ENCODE measurements at places on chromosomes 1 and 21.

DNA sequence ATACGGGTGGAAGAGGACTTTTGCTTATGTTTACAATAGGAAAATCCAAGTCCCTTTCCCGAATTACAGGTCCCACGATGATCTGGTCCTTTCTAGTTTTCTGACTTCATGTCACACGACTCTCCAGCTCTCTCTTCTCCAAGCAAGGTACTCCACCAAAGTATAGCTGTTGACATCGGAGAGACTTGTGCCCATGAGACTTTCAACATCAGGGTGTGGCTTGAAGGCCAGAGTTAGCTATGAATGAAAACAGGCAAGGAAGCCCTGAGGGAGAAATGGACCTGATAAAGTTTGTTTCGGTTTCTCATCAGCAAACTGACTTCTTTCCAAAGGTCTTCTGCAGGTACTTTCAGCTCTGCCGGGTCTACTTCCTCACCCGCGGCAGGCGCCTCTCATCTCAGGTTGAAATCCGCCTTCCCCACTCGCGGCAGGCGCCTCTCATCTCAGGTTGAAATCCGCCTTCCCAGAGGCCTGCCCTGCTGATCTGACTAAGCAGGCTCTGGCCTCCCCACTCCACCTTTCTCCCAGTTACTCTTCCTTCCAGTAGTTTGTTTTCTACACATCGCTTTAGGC lies 2.1 kb upstream of the PER3 start:
- no peak for DNase-seq

DNA sequence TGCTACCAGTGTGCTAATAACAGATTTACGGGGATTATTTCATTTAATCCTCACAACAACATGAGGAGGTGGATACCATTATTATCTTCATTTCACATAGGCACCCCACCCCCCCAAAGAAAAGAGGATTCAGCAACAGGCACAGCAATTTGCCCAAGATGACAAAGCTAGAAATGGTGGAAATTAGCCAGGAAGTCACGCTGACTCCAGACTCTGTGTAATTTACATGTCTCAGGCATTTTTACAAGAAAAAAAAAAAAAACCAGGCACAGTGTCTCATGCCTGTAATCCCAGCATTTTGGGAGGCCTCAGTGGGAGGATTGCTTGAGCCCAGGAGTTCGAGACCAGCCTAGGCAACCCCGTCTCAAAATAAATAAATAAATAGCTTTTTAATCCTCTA lies 37.5 kb upstream of the PRDM2 start:
- no peak for DNase-seq

GRCh38 chr1:107724648-107725047 lies 240.3 kb downstream of the VAV3 start:
- no peak for DNase-seq

DNA sequence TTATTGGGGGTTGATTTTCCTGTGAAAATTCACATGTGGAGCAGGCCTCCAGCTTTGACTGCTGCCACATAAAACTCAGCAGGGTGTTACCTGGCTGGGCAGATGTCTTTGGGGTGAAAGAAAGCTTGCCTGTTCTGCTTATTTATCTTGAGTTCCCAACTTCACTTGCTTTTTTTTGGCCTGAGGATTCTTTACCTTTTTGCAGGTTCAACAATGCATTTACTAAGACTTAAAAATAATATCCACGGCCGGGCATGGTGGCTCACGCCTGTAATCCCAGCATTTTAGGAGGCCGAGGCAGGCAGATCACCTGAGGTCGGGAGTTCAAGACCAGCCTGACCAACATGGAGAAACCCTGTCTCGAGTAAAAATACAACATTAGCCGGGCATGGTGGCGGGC lies 509.1 kb downstream of the KIF26B start:
- no peak for DNase-seq

- DNase-seq, result no peak
These were observed 94.8 kb downstream of the PEX14 start for GRCh38 chr1:10569531-10569930.

GRCh38 chr1:9890224-9890731 lies 19.8 kb downstream of the CTNNBIP1 start:
- DNase-seq, result no peak

DNA sequence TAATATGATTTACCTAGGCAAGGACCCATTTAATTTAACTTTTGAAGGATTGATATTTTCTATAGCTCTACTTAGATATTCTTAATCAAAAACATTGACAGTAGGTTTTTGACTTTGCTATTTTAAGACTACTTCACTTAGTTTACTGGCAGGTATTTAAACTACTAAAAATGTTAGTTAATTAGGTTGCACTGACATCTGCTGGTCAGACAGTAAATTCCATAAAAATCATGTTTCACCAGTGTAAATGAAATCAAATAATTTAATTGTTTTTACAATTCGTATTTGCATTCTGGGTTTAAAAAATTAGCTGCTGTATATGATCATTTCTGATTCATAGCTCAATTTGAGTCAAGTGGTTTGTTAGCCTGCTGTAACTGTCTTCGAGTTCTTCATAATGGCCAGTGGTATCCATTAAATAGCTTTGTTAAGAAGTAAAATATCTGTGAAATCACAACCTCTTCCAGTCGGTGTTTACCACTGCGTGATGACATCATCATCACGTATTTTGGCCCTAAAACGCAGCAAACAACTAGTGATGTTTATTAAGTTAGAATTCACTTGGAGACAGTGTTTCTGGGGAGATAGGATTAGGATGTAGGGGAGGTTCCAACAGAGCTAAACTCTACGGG lies 26.2 kb downstream of the EXTL2 start:
- no peak for DNase-seq

GRCh38 chr21:32001390-32001789 lies 128.6 kb downstream of the HUNK start:
- no peak for DNase-seq

- no peak for DNase-seq
These were observed 8.6 kb downstream of the AVPR1B start for GRCh38 chr1:206108635-206109034.

DNA sequence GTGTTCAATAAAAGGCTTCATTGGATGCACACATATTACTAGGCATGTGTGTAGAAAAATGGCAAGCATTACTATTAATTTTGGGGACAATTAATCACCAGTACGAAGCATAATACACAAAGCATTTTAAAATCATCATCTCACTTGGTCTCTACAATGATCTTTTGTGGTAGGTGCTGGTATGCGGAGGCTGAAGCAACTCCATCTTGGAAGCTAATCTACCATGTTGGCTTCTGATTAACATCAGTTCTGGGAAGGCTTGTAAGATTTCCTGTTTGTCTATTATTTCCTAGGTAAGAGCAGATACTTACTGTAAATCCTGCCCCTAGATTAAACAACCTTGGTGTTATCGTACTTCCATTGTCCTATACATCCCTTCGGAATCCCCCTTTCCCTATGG lies 121.7 kb upstream of the RUNX1 start:
- DNase-seq, result no peak

DNA sequence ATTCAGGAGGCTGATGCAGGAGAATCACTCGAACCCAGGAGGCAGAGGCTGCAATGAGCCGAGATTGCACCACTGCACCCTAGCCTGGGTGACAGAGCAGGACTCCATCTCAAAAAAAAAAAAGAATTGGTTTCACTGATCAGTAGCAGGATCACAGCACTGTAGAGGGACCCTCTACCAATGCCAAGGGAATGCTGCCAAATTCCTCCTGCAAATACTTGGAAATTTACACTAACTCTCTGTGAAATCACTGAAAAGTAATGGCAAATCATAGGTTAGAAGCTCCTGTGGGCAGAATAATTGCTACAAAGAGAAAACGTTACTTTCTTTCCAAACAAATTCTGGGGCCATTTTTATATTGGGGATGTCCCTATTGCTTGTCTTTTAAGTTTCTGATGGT lies 6.7 kb upstream of the GPR25 start:
- no peak for DNase-seq

DNA sequence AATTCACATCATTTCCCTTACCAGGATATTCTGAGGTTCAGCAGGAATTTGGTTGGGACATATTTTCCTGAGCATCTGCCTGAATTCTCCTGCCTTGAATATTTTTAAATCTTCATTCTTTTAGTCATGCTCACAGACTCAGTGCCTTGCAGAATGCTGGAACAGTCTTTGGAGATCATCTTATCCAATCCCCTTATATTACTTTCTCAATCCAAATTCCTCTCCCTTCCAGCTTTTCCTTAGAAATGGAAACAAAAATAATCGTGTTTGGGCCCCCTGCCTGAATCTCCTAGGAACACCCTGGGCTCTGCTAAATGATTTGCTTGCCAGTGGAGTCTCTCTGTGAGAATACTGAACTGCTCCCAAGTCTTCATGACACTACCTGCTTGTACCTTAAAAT lies 38.4 kb downstream of the LHX8 start:
- DNase-seq, result no peak

- no peak for DNase-seq
These were observed 68.9 kb downstream of the LRIG2 start for GRCh38 chr1:113141650-113142473.

DNA sequence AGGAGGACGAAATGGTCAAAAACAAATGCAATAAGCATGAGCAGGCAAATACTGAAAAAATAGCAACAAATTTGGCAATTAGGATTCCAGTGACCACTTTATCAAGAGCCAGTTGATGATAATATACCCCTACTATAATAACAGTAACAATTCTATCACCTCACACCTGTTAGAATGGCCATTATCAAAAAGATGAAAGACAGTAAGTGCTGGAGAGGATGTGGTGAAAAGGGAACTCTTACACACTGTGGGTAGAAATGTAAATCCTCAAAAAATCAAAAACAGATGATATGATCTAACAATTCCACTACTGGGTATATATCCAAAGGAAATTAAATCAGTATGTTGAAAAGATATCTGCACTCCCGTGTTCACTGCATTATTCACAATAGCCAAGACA lies 114.3 kb upstream of the GFI1 start:
- no peak for DNase-seq

DNA sequence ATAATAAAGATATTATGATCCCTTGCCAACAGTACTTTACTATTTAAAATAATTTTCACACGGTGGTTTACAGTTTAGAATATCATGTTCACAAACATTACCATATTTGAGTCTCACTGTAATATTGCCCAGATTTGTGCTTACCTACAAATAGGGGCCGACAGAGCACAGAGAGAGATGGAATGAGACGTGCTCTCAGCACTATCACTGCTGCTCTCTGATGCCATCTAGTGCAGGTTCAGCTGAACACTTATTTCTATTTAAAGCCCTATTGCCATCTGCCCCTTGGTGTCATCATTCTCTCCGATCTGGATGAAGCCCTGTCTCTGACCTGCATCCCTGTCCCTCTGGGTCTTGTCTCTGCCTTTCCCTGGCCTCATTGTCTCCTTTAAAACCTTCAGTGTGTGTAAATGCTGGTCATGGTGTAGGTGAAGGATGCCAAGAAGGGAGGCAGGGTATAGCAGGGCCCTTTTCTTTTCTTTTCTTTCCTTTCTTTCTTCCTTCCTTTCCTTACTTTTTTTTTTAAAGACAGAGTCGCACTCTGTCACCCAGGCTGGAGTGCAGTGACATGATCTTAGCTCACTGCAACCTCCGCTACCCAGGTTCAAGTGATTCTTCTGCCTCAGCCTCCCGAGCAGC lies 6.9 kb upstream of the GPATCH4 start:
- DNase-seq, result peak; percentile 62

DNA sequence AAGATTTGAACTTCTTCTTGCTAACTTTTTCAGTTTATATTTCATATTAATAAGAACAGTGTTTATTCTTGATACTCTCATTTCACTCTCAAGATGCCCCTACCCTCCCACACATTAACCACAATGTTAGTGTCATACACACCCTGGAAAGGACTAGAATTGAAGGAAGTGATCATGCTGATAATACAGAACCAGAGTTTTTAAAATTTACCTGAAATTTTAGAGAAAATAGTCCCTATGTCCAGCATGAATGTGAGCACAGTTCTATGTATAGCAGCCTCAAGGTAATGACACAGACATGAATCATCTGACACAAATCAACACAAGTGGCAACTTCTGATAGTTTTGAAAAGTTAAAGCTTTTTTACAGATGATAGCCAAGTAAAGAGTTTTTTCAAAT lies 26.0 kb downstream of the RGS1 start:
- no peak for DNase-seq
